ENCODE measurements at places on chromosomes 6 and 20.

DNA sequence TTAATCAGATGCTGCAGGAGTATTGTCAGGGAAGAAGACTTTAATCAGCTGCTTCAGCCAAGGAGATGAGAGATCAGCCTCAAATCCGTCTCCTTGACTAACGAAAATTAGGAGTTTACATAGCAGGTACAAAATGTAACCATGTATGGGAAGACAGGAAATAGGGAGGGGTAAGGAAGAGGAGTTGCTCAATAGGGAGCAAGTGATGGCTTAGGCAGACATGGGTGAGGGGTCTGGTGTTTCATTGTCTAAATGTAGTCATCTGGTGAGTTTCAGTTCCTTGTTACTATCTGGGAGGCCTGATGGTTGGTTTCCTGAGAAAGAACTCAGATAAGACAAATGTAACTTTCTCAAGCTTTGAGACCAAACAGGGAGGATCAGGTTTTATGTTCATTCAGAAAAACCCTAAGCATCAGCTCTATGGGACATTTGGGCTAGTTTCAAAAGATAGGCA is 217.3 kb upstream of the SULF2 start:
- peak; percentile 8 for DNase-seq

- DNase-seq = no peak
These were observed 48.5 kb upstream of the SSTR4 start for GRCh38 chr20:22986601-22987000.

DNA sequence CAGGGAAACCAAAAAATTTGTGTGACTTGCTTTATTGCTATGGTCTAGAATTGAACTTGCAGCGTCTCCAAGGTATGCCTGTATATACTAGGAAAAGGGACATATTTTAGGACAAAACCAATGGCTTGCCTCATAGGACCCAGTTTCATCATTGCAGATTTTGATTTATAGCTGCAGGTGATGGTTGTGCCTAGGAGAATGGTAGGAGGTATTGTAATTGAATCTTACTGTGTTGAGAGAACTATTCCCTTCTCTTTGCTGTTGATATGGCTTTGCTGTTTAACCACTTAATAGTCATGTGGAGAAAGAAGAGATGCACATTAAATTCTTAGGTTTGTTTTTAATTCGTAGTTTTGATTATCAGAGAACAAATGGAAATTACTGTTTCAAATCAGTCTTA is 16.4 kb downstream of the DSTN start:
- no peak for DNase-seq

DNA sequence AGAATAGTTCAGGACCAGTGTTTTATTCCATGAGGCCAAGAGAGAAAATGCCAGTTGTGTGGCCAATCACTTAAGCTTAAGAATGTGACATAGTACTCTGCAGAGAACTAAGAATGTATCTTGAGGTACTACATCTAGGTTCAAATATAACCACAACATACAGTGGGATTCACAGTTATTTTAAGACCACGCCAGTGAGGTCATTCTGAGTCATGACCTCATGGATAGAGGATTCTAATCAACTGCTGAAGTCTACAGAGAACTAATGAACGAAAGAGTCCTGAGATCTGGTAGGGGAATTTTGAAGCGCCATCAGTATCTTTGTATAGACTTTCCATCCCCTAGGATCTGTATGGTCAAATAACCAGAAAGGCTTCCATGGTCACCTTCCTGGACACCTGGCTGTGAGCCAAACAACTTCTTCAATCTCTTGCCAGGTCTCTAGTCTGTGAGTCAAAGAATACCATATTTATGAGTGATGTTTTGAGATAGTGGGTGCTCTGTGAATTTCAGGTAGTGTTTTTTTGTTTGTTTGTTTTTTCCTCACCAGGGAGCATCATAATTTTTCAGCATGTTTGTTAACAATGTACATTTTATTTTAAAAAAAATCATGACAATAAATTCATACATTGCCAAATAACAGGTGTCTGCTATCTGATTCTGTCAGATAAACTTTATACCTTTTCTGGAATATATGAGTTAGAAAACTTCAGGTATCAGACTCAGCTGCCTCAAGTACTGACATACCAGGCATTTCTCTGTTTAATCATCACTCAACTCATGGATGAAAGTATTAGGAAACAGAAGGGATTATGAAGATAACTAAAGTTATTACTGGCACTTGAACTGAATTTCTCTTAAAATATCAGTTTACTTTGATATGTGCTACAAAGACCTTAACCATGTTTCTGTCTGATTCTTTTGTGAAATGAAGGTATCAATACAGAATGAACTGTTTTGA is 217.9 kb downstream of the PLCB4 start:
- DNase-seq = no peak

DNA sequence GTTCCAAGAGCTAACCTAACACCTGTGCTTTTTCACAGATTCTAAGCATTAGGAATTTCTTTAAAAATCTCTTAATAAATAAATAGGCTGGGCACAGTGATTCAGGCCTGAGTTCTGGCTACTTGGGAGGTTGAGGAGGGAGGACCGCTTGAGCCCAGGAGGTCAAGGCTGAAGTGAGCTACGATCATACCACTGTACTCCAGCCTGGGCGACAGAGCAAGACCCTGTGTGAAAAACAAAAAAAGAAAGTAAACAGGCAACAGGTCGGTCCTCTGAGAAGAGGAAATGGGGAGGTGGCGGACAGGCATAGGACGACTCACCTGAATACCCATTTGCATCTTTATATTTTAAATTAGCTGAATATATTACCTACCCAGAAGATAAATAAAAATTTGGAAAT is 26.5 kb downstream of the GMDS start:
- no peak for DNase-seq

DNA sequence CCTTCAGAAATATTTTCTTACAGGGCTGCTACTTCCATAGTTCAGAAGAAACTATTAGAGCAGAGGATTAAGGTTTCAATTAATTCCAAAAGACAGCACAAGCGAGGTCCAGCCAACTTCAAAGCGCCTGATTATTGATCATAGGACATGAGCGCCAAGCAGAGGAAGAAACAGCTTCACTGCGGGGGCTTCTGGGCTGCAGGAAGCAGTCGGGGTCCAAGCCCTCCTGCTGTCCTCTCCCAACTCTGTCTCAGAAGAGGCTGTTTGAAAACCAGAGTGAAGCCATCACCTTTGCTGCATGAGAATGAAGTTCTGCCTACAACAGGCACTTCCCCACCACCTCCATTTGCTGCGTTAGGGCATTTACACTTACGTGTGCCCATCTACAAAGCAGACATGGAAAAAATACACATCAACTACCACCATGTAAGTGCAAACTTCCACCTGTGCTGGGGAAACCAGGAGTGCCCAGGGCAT is 23.9 kb downstream of the SUMO4 start:
- DNase-seq = no peak

DNA sequence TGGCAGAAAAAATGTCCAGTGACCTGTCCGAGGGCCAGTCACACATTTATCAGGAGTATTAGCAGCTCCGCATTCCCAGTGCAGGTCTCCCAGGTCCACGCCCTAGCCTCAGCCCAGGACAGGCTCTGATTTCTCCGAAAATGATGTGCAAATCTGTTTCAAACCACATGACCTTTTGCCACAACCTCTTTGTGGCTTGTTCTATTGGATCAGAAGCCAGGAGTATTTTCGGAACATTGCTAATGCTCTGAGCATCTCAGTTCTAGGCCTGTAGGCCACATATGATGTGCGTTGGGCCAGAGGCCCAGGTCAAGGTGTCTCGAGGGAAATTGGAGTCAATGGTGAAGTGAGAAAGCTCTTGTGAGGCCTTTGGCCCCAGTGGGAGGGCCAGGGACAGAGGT is 40.4 kb downstream of the SNX5 start:
- no peak for DNase-seq
